ENCODE measurements at places on chromosomes 3 and 15.

- DNase-seq, result no peak
These were observed 154.2 kb upstream of the LRIG1 start for GRCh38 chr3:66655044-66655443.

- no peak for DNase-seq
These were observed 214.4 kb upstream of the SOX2 start for GRCh38 chr3:181497358-181497757.

DNA sequence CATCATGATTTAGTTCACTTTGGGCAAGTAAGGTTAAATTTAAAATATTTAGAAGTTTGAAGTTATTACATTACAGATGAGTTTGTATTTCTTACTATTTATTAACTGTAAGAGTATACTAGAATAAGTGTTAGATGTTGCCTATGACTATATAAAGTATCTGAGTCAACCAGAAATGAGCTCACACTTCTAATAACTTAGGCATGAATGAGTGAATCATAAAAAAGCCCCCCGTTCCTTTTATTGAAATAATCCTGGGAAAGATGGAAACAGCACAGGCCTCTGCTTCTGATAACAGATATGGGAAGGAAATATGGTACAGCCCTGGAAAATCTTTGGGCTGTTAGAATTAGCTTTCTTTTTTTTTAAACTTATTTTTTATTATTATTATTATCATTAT lies 66.6 kb upstream of the TGFBR2 start:
- no peak for DNase-seq

GRCh38 chr3:325495-325894 lies 128.9 kb downstream of the CHL1 start:
- no peak for DNase-seq

- no peak for DNase-seq
These were observed 39.3 kb downstream of the PDHB start for GRCh38 chr3:58394339-58394738.

- DNase-seq, result no peak
These were observed 65.0 kb downstream of the AAGAB start for GRCh38 chr15:67189326-67190051.

DNA sequence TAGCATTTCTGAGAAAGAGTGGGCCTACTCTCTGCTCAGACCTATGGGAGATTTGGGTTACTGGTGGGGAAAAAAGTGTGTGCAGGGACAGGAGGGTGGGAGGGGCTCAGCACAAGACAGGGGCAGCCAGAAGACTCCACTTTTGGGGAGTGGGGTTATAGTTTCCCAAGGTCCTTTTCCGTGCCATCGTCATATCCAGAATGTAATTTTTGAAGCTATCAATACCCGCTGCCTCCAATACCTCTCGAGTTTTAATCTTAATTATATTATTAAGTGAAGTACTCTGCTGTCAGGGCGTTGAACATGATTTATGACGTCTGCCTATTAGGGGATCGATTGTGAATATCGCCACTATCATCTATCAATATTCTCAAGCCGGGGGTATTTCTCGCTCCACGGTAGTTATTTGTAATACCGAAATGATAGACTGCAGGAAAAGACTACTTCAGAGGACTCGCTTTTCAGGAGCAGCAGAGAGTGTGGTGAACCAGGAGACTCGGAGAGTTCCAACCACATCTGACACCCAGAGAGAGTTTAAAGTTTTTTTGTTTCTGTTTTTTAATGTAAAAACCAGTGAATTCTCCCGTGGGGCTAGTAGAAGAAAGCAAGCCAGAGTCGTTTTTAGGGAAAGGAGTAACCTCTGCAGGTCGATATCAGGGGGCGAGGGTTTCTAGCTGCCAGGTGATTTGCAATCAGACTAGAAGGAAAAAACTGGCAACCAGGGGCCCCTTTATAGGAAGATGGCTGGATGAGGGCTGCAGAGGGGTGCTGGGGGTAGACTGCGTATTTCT lies 20.6 kb downstream of the NR2F2 start:
- DNase-seq, result no peak

DNA sequence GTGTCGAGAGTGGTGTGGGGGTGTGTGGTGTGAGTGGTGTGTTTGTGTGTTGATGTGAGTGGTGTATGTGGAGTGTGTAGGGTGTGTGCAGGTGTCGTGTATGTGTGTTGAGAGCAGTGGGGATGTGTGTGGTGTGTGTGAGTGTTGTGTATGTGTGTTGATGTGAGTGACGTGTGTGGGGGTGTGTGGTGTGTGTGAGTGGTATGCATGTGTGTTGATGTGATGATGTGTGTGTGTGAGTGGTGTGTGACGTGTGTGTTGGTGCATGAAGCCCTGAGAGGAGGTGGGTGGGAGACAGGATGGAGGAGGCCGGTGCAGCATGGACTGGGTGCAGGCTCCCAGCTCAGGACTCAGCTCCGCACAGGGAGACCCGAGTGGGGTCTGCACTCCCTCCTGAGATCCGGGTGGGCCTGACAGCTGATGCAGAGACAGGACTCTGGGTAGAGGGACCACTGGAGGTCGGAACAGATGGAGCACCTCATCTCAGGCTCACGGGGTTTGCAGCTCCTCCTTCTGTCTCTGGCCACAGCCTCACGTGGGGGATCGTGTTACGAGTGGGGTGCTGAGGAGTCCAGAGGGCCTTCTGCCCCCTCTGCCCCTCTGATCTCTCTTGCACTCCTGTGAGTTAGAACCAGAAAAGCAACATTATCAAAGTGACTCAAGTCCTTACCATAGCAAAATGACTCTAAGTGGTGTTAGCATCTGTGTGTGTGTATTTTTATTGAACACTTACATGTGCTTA lies 41.3 kb downstream of the ARNT2 start:
- no peak for DNase-seq

- DNase-seq, result peak; percentile 63
These were observed 151.4 kb downstream of the IGF1R start for GRCh38 chr15:98799461-98800390.

- no peak for DNase-seq
These were observed 328.2 kb downstream of the TIGIT start for GRCh38 chr3:114622001-114622400.

Measured in WTC11 (cell line).